ENCODE measurements at places on chromosomes 2 and 18.

DNA sequence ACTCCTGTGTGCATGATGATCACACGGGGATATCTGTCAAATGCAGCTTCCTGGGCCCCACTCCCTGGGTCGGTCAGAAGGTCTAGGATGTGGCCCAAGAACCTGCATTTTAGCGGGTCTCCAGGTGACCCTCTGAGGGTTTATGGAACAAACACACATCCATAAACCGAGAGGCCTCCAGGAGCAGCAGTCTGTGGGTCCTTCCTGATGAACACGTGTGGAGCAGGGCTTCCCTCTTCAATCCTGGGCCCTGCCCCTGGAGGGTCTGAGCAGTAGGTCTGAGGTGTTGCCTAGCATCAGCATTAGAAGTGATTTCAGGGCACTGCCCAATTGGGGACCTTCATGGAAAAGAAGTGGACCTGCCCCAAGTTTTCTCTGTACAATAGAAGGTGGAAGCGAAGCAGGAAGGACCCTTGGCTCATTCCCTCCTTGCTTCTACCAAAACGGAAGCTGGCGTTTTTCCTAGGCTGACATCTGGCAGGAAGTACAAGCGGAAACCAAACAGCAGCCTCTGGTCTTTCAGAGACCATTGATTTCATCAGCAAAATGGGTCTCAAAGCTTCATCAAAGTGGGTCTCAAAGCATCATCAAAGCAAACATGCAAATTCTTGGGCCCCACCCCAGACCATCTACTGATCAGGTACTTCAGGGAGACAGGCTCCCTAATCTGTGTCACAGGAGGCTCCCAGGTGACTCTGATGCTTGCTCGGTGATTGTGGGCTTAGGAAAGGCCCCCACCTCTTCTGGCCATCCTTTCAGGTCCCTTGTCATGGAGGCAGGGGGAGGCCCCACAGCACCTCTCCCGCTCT is 30.7 kb downstream of the INO80C start:
- DNase-seq: no peak

DNA sequence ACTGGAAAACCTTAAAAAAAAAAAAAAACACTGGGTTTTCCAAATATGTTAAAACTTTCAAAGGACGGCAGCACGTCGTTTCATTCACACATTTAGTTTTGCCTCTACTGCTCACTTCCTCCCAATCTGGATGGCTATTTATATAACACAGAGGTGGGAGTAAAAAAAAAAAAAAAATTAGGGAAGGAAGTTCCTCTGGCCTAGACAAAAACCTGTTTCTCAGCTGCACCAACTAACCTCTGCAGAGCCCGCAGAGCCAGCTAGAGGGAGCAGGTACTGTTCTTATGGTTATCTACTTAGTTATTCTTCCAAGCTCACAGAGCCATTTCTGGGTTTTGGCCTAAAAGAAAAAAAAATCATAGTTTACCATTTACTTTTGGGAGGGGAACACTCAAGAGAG is 28.1 kb downstream of the SLC1A4 start:
- DNase-seq: no peak

GRCh38 chr2:26326514-26326913 is 19.4 kb upstream of the SELENOI start:
- DNase-seq: no peak

DNA sequence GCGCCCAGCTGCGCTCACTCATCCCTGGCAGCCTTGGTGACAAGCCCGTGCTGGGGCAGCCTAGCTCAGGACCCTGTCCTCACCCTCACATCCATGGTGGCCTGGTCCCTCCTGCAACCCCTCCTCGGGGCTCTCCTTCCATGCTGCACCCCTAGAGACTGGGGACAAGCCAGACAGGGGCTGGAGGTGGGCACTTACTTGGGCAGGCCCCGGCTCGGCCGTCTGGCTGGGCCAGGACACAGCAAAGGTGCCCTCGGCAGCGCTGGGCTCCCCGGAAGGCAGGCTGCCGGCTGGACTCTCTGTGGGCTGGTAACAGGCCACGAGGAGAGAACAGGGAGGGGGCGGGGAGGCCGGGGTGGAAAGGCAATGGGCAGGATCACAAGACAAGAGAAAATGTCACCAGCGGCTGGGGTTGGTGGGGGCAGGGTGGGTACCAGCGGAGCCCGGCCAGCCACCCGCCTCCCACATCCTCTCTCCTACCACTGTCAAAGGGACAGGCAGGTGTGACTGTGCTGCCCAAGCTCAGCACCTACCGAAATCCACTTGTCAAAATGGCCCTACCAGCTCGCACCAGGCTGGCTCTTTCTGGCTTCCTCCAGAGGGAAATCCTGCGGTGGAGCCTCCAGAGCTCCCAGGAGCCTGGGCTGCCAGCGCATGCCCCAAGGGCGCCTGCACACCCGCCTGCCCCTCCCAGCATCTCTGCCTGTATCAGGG is 54.7 kb downstream of the BIN1 start:
- no peak for DNase-seq

Data from eye (tissue), 1 donor.